ENCODE measurements at places on chromosomes 4 and X.

DNA sequence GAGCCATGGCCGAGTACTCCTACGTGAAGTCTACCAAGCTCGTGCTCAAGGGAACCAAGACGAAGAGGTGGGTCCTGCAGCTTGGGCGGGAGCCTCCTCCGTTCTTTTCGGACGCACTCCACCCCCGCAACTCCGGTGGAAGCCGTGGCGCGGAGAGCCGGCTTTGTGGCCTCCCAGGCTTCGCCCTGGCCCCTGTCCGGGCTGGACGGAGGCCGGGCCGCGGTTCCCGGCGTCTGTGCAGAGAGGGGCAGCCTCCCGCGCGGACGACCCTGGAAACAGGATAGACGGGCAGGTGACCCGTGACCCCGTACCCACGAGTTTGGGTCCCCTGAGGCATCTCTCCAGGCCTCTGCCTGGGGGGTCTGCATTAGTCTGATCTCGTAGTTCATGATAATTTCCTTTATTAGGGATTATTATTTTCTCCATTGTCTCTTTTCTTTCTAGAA, 356 bp downstream of the FRG1 start:
- DNase-seq = no peak

- DNase-seq = no peak
Measured at GRCh38 chr4:169252339-169253112, 18.2 kb downstream of the SH3RF1 start.

DNA sequence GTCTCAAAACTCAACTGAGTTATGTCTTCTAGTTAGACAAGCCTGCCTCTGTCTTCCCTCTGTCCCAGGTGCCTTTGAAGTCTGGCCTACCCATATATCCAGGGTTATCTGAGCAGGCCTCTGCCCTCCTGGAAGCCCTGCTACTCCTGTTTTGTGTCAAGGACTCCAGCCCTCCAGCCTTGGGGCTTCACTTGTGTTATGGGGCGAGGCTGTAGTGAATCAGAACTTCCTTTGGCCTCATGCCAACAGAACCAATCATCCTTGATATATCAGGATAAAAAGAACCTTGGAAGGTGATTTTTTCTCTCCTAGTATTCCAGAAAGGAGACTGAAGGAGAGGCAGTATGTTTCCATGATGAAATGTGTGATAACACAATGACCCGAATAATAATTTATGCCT, 8.9 kb upstream of the ADGRG4 start:
- no peak for DNase-seq

GRCh38 chrX:153304988-153305736, 16.4 kb downstream of the PNMA6F start:
- no peak for DNase-seq

DNA sequence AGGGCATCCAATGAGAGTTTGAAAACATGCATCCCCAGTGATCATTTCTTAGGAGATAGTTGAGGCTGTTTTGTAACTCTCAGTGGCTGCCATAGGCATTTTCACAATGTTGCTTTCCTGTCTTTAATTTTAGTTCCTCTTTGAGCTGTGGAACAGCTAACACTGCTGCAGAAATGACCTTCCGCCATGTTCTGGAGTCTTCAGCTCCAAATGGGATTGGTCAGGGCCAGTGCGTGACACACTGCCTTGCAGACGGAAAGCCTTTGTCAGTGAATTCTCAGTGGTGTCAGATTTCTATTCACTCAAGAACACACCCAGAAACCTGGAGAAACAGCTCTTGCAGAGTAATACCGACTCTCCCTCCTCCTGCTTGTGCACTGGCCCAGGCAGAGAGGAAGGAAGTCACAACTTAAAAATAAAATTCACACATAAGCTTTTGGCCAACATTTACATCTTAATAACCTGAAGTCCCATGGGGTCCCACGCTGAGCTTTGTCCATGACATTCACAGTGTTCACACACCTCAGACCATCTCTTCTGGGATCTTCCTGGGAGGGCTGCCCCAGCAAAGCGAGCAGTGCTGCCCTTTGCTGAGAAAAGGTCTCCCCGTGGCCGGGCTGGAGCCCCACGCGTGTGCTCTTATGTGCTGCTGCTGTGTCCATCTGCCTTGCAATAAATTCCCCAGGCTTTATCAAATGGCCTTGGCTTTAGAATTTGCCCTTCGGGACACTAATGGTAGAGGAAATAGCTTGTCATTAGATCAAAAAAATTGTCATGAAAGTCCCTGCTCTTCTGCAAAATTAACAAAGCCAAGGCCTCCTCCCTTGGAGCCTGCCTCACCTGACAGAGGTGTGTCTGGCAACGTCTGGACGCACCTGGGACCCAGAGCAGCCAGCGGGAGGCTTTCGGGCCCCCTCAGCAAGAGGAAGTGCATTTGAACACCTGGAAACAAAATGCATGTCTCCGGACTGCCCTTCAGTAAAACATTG, 126.8 kb downstream of the IRF2 start:
- DNase-seq = no peak

DNA sequence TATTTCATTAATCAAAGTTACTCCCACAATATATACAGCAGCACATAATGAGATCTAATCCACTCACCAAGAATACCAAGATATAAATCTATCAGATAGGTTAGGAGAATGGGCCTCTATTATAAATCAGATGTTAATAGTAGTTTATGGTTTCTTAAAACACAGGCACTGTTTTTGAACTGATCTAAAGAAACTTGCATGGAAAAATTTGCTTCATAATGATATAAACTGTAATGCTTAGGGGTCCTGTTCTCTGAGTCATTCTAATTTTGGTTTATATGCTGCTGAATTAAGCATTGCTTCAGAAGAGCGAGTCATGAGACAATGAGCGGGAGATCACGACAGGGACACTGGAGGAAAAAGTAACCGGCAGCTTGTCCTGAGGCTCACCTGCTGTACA, 113.3 kb upstream of the OTUD4 start:
- DNase-seq = no peak

DNA sequence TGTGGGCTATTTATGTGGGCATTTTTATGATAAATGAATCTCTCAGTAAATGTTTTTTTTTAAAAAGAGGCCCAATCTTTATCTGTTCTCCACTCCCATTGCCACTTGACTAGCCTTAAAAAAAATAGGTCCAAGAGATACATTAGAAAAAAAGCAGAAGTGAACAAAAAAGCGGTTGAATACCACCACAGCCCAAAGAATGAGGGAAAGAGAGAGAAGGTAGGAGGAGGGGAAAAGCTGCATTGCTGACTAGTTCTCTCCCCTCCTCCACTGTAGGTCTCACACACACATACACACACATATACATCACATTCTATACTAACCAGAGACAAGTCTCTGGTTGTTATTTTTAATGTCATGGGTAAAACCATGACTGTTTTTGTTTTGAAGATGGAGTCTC, 95.8 kb upstream of the IL13RA1 start:
- DNase-seq = no peak

DNA sequence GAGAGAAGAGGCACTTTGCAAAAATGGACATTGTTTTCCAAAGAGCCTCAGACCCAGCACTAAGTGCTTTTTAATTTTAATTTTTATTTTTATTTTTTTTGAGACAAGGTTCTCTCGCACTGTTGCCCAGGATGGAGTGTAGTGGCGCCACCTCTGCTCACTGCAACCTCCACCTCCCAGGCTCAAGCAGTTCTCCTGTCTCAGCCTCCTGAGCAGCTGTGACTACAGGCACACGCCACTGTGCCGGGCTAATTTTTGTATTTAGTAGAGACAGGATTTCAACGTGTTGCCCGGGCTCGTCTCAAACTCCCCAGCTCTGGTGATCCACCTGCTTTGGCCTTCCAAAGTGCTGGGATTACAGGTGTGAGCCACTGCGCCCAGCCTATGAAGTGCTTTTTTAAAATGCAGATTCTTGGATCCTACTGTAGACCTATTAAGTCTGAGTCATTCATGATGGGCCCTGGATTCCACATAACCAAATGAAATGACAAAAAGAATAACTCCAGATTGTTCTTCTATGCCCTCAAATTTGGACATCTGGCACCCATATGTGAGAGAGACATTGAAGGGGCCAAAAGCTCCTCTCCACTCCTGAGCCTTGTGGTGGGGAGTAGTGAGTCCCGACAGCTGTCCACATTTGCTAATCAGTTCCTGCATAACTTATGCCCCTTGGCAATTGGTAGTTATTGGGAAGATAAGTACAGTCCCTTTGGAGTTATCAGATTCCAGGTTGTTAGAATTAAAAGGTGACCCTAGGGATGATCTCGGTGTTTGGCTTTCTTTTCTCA, 3.6 kb downstream of the NOCT start:
- DNase-seq = no peak

DNA sequence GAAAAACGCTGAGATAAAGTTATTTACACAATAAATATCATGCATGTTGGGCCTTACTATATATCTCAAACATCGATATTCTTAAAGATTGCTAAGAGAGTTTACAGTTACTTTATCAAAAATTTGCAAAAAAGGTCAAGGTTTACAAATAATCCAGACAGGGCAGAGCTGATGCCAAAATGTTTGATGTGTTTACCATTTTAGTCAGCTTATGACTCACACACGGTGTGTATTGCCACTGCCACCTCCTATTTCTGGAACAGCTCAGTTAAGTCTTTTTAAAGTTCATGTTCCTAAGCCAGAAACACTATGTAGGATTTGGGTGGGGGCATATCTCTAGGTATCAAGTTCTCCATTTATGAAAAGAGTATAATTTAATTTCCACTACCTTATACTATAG, 580.6 kb downstream of the INPP4B start:
- DNase-seq = no peak

GRCh38 chr4:54813674-54814073, 155.9 kb downstream of the KIT start:
- DNase-seq = no peak

- no peak for DNase-seq
Measured at GRCh38 chr4:132592340-132592739, 556.8 kb upstream of the PCDH10 start.

- no peak for DNase-seq
Measured at GRCh38 chr4:141133999-141134995, 1.0 kb upstream of the RNF150 start.

DNA sequence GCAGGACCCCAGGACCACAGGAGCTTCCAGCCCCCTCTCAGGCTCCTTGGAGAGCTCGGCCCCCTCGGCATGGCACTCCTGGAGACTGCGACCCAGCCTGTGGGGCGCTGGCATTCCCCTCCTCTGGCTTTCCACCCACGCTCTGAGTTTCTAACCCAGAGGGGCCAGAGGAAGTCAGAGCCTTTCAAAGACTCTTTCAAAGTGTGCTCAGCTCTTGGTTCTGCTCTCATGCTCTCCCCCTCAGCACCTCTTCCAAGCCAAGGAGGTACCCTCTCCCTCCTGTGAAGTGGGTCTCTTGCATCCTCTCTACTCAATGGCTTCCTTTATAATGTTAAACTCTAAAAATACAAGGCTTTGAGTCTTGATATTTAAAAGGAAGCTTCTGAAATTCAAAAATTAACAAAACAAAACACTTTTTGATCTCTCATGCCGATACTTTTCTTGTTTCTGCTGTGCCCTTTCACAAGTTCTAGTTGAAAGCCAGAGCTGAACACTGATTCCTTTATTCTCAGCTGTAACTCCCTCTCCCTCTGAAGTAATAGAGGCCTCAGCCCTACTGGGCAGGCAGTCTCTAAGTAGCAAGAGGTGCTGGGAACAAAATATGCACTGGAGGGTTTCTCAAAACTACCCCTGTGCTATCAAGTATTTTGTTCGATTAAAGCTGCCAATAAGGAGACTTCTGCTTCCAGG, 82.8 kb downstream of the NAT8L start:
- no peak for DNase-seq

Measured in stimulated activated CD8-positive, alpha-beta memory T cell treated with anti-CD3 and anti-CD28 coated beads, Interleukin-2, amount 100 ng/mL, for 1 hour (primary cell).